Upper lobe of left lung (tissue), 6 donors: ENCODE measurements at places on chromosomes 5 and 9.

DNA sequence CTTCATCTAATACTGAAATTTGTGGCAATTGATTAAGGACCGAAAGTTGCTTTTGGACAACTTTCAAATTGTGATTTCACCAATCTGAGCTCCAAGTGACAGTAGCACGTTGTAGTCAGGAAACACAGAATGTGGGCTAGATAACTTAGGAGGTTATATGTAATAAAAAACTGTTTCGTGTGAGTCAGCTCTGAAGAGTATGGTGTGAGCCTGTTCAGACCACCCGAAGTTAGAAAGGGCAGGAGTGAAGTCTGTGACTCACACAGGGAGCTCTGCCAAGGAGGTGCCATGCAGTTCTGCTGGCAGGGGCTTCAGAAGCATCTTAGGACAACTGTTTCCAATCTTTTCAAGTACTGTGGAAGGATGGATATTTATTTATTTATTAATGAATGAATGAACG lies 16.4 kb upstream of the ZBTB34 start:
- DNase-seq, result no peak

DNA sequence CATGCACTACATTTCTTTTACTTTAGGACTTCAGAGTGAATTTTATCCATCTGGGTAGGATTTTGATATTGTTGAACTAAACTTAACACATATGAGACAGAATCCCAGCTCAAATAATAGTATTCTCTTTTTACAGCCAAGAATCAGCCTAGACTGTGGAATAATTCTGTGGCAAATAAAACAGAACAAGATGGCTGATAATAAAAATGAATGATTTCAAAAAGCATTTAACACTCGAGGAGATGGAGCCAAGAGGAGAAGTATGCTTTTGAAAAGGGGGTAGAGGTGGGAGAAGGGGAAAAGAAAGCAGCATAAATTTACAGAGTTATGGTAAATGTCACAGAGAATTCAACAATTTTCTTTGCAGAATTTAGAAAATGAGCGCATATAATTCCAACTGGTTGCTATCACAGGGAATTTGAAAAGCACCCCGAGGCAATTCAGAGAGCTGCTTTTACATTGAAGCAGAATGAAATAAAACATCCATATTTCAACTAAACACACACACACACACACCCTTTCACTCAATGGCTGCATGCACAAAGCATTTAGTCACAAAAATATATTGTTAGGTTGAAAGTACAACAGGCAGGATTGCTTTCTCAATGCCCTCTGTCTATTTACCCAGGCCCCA lies 60.2 kb upstream of the DMAC1 start:
- no peak for DNase-seq

GRCh38 chr9:131691969-131692611 lies 47.8 kb downstream of the RAPGEF1 start:
- no peak for DNase-seq

DNA sequence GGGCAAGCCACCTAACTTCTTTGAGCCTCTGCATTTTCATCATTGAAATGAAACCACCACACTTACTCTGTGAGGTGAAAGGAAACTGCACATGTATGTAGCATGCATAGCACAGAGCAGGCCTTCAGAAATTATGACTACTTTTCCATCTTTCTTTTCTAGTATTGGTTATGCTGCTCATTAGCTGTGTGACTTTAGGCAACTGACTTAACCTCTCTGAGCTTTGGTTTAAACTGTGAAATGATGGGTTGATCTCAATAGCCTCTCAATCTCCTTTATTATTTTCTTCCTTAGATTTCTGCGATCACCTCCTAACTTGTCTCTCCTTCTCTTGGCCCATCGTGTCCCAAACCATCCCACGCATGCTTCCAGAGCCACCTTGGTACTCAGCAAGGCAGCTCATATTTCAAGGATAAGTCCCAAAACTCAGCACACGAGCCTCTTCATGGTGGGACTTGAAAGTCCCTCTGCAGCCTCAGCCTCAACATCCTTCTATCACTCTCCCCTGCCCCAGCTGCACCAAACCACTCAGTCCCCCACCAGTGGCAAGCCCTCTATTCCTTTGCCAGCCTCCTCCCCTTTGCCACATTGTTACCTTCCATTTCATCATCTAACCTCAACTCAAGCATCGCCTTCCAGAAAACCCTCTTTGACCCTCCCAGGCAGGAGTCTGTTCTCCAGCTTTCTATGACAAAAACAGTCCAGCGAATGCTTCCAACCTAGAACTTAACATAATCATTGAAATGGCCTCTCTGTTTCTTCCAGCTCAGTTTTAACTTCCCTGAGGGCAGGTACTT lies 60.3 kb upstream of the DNAH5 start:
- no peak for DNase-seq

DNA sequence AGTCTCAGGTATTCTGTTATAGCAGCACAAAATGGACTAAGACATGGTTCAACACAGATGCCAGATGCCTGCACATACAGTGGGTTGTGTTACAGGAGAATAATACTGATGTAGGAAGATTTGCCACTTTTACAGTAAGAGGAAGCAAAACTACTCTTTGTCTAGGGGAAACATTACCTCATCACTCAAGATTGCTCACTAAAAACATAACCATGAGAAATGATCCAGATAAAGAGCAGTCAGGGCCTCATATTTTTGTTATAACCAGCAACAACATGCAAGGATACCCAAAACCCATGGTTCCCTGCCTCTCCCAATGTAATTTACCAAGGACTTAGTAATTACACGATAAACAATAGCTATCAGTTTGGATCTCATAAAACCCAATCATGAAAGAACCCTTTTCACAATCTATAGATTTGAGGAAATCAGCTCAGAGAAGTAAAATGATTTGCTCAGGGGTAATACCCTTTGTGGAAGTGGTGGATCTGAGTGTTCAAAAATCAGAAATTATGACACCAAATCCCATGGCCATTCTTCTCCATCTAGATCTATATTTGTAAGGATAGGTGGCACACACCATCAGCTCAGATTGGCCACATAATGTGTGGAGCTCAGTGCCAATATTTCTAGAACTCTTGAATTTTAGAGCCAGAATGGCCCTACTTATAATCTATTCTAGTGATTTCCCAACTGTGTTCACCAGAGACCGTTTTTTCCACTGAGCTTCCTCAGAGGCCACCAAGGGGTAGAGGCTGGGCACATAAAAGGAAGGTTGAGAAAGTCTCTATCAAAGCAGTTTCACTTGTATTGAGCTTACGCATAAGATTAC lies 27.8 kb downstream of the DPYSL3 start:
- no peak for DNase-seq
